Activated CD8-positive, alpha-beta memory T cell treated with anti-CD3 and anti-CD28 coated beads, Interleukin-2, amount 10 ng/mL, durations not matched to agents 7 days and 5 days (primary cell): ENCODE measurements at places on chromosomes 2 and 18. TPM values are rescaled to one million over a fixed set of nuclear protein-coding genes. Genes with fewer than 3 reads are reported as not detected.

- DNase-seq: no peak
These were observed 43.4 kb upstream of the ANKRD62 start for GRCh38 chr18:12049978-12050811.

GRCh38 chr18:72867746-72868584 is at the start of gene NETO1:
Gene NETO1, minus strand, starts transcription at chr18:72867987. Its CDS starts 696 bp downstream, at chr18:72867291.
- DNase-seq: no peak

GRCh38 chr2:214379227-214379626 is 31.6 kb upstream of the VWC2L start:
- DNase-seq: no peak

DNA sequence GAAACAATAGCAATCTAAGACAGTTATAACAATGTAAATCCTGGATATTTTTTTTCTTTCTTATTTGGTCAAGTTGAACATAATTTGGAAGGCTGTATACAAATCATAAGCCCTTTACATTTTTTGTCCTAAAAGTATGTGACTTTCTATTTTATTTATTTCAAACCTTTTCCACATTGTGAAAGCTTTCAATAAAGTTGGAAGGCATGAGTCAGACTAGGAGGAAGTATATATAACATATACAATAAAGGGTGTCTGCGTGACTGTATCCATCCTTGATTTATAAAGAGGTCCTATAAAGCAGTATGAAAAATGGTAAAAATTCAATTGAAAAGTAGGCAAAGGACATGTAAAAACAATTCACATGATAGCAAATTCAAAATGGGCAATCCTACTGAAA is 44.4 kb downstream of the CRACDL start:
- no peak for DNase-seq

DNA sequence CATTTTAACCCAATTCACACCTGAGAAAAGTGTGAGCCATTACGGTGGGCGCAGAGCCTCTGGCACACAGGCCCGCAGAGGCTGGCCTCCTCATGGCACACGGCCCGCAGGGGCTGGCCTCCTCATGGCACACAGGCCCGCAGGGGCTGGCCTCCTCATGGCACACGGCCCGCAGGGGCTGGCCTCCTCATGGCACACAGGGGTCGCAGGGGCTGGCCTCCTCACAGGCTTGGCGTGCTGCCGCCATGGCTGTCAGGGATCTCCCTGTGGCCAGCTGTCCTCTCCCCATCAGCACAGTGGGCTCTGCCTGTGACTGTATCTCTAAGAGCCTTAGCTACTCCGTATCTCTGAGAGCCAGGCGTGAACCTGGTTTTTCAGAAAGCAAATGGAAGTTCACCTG is 24.6 kb downstream of the ANO7 start:
- DNase-seq: no peak

DNA sequence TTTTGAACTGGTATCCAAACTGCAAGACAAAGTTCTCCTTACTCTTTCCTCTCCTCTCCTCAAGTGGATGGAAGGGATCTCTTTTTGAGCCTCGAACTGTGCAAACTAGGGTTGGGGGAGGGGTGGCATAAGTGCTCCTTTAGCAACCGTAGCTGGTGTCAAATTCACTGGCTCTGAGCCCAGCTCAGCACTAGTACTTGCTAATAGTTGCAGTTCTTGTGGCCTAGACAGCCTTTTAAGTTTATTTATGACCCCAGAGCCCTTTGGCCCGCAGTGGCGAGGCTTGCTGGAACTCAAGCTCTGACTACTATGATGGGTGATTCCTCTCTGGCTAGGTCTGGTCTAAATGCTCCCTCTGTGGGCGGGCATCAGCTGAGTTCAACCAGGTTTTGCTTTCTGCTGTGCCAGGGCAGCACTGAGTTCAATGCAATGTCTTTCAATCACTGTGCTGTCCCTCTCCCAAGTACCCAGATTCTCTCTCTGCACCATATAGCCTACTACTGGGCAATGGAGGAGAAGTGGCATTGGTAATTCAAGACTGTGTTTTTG is 528.4 kb upstream of the SYT4 start:
- no peak for DNase-seq

DNA sequence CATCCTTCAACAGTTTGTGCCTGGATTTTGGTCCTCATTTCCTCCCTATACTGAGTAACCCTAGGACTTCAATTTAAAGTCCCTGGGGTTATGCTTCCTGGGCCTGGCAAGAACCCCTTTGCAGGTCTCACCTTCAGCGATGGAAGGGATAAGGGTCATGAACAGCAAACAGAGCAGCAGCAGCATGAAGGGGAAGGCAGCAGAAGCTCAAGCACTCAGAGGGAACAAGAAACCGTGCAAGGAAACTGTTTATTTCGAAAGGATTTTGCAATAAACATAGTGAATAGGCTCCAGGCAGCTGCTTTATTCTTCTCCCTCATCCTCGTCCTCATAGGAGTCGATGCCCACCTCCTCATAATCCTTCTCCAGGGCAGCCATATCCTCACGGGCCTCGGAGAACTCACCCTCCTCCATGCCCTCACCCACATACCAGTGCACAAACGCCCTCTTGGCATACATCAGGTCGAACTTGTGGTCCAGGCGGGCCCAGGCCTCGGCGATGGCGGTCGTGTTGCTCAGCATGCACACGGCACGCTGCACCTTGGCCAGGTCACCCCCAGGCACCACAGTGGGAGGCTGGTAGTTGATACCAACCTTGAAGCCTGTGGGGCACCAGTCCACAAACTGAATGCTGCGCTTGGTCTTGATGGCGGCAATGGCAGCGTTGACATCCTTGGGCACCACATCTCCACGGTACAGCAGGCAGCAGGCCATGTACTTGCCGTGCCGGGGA is 2.8 kb upstream of the TUBA4B start:
- peak; percentile 44 for DNase-seq

- DNase-seq: no peak
These were observed 18.4 kb downstream of the FN1 start for GRCh38 chr2:215417400-215417951.

Gene HYCC2
- total RNA-seq: 37.2 TPM

Gene HSBP1L1
- 5.0 TPM for total RNA-seq

Gene FSHR
- not detected for total RNA-seq

Gene OTOS
- total RNA-seq: not detected

Gene UGT1A8
- total RNA-seq: not detected

Gene CAPN14
- 0.33 TPM for total RNA-seq
